Posterior vena cava (tissue), 2 donors: ENCODE measurements at places on chromosomes 3 and 15.

- DNase-seq = no peak
Observed at GRCh38 chr3:164852866-164853265, 225.4 kb downstream of the SI start.

DNA sequence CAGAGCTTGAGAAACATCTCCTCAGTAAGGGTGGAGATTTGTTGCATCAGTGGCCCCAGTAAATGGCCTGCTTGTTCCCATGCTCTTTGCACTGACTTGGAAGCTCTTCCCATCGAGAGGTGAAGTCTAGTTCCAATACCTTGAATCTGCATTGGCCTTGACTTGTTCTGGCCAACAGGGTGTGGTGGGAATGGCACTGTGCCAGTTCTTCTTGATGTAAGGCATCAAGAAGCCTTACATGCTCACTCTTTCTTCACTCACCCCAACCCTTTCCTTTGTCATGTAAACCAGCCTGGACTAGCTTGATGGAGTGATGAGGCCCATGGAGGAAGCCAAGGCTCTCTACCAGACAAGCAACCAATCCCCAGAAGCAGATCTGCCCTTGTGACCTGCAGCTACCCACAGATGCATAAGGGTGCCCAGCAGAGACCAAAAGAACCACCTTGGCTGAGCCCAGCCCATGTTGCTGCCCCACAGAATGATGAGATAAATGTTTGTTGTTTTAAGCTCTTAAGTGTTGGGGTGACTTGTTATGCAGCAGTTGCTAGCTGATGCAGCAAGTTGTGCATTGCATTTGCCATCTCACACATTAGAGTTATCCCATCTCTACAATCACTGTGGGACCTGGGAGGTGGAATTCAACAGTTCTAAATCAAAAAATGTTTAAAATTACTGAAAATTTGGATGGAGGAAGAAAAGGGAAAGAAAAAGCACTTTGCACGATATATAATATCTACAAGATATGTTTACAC lies 11.1 kb upstream of the MGLL start:
- DNase-seq = no peak

DNA sequence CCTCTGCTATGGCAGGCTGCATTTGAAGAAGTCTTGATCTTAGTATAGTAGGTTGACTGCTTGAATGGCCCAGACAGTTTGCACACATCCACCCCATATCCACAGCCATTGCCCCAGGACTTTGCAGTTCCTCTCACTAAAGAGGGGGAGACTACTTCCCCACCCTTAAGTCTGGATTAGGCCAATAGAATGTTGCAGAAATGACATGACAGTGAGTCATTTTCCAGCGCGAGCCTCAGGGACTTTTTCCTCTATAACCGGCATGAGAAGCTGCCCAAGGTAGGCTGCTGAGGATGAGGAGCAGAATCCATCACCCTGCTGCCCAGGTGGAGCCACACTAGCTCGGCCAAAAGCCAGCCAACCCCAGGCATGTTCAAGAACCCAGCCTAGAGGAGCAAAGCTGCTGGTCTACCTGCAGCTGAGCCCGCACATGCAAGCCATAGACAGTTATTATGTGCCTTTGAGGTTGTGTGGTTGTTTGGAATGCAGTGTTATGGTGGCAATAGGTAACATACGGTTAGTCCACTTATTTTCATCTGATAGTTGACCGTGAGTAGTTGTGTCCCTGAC lies 113.9 kb downstream of the TLE3 start:
- DNase-seq = no peak

- DNase-seq = no peak
Observed at GRCh38 chr3:149701977-149702350, 44.1 kb upstream of the WWTR1 start.

DNA sequence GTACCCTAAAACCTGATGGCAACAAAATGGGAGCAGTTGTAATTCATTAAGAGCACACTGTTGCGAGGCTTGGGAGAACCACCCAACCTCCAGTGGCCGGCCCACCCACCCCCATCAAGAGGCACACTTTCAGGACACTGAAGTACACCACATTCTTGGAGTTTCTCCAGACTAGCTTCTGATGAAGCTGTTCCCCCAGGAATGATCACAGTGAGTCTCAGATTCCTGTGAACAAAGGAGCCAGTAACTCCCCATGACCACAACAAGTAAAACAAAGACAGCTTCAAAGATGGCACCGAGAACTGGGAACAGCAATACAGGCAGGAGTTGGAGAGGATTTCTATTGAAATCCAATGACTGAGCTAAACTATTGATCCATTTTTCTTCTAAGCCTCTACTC lies 126.0 kb downstream of the ST8SIA2 start:
- DNase-seq = no peak

GRCh38 chr3:46632792-46633191 lies 20.5 kb downstream of the FAM240A start:
- no peak for DNase-seq

GRCh38 chr3:134197681-134198261 lies 52.9 kb downstream of the RYK start:
- no peak for DNase-seq

- no peak for DNase-seq
Observed at GRCh38 chr3:58260261-58260731, 22.7 kb downstream of the ABHD6 start.
